ENCODE measurements at places on chromosomes 2 and 18. TPM values are rescaled to one million over a fixed set of nuclear protein-coding genes. Genes with fewer than 3 reads are reported as not detected.

DNA sequence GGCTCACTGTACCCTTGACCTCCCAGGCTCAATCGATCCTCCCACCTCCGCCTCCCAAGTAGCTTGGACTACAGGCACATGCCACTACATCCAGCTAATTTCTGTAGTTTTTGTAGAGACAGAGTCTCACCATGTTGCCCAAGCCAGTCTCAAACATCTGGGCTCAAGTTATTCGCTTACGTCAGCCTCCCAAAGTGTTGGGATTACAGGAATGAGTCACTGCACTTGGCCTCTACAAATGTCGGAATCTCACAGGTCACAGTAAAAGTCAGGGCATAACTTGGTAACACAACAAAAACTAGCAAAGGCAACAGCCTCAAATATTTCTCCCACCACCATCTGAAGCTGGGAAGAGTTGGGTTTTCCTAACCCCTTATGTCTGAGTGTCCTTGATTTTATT is 25.3 kb downstream of the SCG2 start:
- H3K4me3 ChIP-seq = no peak overlapping the region
- no peaks in the 10 kb centered on the region for H3K4me1 ChIP-seq
- no peaks in the 10 kb centered on the region for H3K27me3 ChIP-seq
- H3K27ac ChIP-seq = no peak overlapping the region
- H3K36me3 ChIP-seq = no peaks in the 10 kb centered on the region
- no peak for DNase-seq

DNA sequence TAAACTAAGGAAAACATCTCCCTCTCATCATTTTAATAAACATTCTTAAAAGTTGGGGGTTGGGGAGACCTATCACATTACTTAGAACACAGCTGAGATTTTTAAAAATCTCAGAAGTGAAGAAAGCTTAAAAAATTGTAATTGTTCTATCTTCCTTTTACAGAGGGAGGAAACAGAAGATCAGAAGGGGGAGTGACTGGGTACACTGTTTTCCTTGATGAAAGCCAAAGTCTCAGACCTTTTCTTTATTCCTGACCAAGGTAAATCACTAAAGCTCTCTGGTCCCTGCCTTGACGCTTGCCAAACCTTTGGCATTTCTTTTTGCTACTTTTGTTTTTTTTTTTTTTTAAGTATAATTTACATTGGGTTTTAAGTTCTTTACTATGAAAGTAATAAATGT is 85.0 kb upstream of the DTNB start:
- DNase-seq = no peak
- H3K4me3 ChIP-seq = no peak overlapping the region
- peaks cover 49% of the 10 kb centered on the region for H3K36me3 ChIP-seq
- no peaks in the 10 kb centered on the region for H3K4me1 ChIP-seq
- no peaks in the 10 kb centered on the region for H3K27me3 ChIP-seq

DNA sequence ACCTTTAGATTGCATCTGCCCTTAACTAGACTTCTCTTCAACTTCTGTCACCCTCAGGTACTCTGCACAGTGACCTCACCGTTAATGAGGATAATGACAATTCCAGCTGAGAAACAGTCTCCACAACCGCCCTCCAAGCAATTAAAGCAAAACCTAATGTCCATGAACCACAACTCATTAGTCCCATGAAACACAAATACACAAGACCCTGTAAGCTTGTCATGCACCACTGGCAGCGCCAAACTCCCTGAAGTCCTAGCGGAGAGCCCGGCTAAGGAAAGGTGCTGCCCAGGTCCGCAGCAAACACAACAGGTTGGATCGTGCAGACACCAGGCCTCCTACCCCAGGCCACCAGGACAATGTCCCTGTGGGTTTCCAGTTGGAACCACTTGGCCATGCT is 7.4 kb downstream of the SMAD7 start:
- peaks cover 12% of the 10 kb centered on the region for H3K4me1 ChIP-seq
- H3K27ac ChIP-seq = no peak overlapping the region
- H3K4me3 ChIP-seq = peak overlapping the region; percentile 10
- peaks cover 50% of the 10 kb centered on the region for H3K36me3 ChIP-seq
- no peak for DNase-seq
- H3K27me3 ChIP-seq = no peaks in the 10 kb centered on the region

- no peak overlapping the region for H3K4me3 ChIP-seq
- H3K4me1 ChIP-seq = no peaks in the 10 kb centered on the region
- H3K36me3 ChIP-seq = no peaks in the 10 kb centered on the region
- no peaks in the 10 kb centered on the region for H3K27me3 ChIP-seq
- DNase-seq = no peak
- H3K27ac ChIP-seq = no peak overlapping the region
These were observed 8.1 kb upstream of the ARHGAP15 start for GRCh38 chr2:143121079-143121478.

- no peaks in the 10 kb centered on the region for H3K27me3 ChIP-seq
- no peak overlapping the region for H3K4me3 ChIP-seq
- H3K4me1 ChIP-seq = no peaks in the 10 kb centered on the region
- no peaks in the 10 kb centered on the region for H3K36me3 ChIP-seq
- no peak for DNase-seq
These were observed 647.0 kb downstream of the TDRD15 start for GRCh38 chr2:21770787-21771186.

GRCh38 chr18:46502444-46502843 is 154.6 kb downstream of the LOXHD1 start:
- peak; percentile 49 for DNase-seq
- H3K4me1 ChIP-seq = no peaks in the 10 kb centered on the region
- H3K4me3 ChIP-seq = no peak overlapping the region
- H3K27me3 ChIP-seq = no peaks in the 10 kb centered on the region
- H3K27ac ChIP-seq = no peak overlapping the region
- H3K36me3 ChIP-seq = no peaks in the 10 kb centered on the region

Gene AGXT
- not detected for total RNA-seq

Gene UGT1A8
- total RNA-seq = not detected
